Stimulated activated CD4-positive, alpha-beta T cell treated with anti-CD3 and anti-CD28 coated beads, TNF-alpha, amount 100 ng/mL, for 24 hours (primary cell): ENCODE measurements at places on chromosomes 7 and 10.

DNA sequence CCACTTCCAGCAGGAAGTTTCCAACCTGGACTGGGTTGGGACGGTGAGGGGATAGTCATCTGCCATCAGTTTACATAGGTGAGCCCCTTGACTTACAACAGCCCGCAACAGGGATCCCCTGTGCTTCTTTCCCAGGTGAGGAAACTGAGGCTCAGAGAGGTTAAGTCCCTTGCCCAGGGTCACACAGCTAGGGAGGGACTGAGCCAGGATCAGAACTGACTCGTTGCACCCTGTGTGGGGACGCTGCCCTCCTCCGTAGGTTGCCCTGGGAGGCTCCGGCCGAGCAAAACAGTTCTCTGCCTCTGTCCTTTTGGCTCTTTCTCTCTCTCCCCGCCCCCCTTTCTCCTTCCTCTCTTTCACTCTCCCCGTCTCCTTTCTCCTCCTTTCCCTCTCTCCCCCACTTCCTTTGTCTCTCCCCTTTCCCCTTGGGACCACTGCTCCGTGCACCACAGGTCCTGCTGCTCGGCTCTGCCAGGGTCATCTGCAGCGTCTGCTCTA, 117.4 kb upstream of the PPIF start:
- no peak for DNase-seq

- DNase-seq: no peak
Measured at GRCh38 chr7:143499743-143500348, 22.2 kb downstream of the TAS2R41 start.

- DNase-seq: no peak
Measured at GRCh38 chr7:34083440-34083839, 178.1 kb downstream of the BMPER start.

GRCh38 chr7:101707587-101707986, 78.5 kb upstream of the MYL10 start:
- DNase-seq: no peak

- DNase-seq: no peak
Measured at GRCh38 chr7:131040467-131040932, 287.2 kb upstream of the MKLN1 start.

- no peak for DNase-seq
Measured at GRCh38 chr10:105797234-105797890, 1156.3 kb downstream of the SORCS3 start.

DNA sequence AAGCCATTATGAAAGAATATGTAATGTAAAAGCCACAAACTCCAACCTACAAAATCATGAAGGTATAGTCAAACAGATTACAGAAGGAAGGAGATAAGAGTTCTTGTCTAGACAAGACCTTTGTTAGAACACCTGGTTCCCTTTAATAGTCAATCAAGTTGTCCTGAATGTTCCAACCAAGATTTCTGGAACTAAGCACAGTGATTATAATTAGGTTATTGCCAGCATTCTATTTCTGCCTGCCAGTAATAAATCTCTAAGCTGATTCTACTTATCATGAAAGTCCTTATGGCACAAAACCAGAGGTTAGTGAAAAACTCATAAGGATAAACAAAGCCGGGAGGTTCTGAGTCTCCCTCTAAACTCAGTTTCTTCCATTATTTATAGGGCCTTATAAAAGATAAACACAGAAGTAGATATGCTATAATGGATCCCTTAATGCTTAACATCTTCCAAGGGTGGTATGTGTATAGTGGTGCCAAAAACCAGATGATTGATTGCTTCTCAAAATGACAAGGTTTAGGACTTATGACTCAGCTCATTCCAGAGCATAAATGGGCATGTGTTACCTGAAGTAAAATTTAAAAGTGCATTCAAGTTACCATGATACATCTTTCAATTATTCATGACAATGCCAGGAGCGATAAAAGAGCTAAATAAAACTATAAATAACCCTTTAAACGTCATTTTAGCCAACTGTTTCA, 237.2 kb downstream of the CSTF2T start:
- DNase-seq: no peak

- DNase-seq: no peak
Measured at GRCh38 chr7:46850563-46851330, 731.2 kb downstream of the TNS3 start.

- no peak for DNase-seq
Measured at GRCh38 chr7:124689523-124689922, 76.1 kb downstream of the GPR37 start.

DNA sequence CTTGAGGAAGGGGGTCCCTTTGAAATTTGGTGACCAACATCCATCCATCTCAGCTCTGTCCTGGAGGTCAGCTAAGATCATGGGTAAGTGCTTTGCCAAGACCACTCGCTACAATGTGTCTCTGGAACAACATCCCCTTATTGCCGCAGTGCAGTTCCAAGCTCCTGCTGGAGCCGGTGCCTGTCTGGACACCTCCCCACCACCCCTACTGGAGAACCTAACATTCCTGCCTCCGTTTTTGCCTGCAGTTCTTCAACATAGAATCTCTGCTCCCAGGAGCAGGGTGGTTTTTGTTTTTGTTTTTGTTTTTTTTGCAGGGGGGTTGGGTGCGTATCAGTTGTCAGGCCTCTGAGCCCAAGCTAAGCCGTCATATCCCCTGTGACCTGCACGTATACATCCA, 51.2 kb upstream of the FXYD4 start:
- no peak for DNase-seq
